ENCODE measurements at places on chromosomes 2 and 18. TPM values are rescaled to one million over a fixed set of nuclear protein-coding genes. Genes with fewer than 3 reads are reported as not detected.

DNA sequence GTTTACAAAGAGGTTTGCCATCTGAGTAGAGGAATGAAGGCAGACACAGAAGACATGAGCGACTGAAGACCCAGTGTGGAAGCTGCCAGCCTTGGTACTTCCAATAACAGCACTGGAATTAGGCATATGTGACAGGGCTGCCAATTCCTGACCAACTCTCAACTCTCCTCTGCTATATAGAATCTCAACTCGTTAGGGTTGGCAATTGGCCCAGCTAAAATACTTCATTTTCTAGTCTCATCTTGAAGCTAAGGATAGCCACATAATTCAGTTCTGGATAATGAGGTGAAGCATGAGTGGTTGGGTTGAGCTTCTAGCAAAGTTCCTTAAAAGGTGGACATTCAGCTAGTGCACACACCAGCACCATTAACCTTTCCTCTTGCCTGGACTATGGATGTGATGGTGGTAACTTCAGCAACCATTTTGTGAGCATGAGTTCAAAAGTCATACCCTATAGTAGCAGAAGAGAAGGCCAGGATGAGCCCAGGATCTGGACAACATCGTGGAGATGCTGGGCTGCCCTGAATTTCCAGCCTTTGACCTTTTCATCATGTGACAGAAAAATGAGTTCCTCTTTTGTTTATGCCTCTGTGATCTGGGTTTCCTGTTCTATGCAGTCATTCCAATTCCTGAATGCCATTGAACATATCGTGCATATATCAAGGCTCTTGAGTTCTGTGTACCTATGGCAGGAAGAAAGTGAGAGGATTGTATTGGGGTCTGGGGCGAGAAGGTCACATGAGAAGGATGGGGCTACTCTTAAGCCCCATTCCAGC lies 68.1 kb upstream of the HAAO start:
- no peak for DNase-seq

The POTEI gene
- total RNA-seq = not detected

The DHRS9 gene
- not detected for total RNA-seq

The TXNDC2 gene
- not detected for total RNA-seq

GRCh38 chr2:196836440-196836839 lies 27.3 kb upstream of the C2orf66 start:
- DNase-seq = no peak
